ENCODE measurements at places on chromosomes 6 and 20. TPM values are rescaled to one million over a fixed set of nuclear protein-coding genes. Genes with fewer than 3 reads are reported as not detected.

DNA sequence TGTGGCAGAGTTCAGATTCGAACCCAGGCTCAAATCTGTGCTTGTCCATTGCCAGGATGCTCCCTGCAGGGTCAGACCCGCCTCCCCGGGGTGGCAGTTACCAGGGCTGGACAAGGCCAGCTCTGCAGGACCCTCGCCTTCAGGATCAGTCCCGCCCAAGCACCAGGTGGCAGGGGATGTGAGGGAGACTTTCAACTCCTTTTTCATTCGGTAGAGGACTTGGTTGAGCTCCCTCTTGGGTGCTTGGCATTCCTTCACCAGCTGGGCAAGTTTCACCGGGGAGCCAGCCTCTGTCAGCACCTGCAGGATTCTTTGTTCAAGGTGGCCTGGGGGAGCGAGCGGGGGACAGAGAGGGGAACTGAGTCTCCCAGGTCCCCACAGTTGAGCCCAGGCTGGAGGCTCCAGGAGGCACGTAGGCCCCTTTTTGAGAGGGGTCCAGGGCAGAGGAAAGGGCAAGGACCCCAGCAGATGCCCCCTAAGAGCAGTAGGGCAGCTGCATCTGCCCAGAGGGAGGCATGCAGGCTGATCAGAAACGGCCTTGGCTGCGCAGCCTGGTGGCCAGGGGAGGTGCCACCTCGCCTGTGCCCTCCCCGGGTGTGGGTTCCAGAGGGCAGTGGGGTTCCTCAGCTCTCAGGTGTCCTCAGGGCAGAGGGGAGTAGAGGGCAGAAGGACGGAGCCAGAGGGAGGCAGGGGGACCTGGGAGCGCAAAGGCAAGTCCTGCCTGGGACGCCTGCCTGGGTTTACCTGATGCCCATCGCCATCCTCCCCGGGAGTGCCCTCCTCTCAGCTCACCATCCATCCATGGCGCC is 3.9 kb downstream of the ZBP1 start:
- no peak for DNase-seq

GRCh38 chr6:107822176-107823046 is 1.7 kb downstream of the SCML4 start:
- DNase-seq: no peak

GRCh38 chr6:89413006-89413400 is 930 bp upstream of the RRAGD start:
- DNase-seq: no peak

The RSPH9 gene
- total RNA-seq: 0.57 TPM

- no peak for DNase-seq
Measured at GRCh38 chr6:157967020-157967419, 14.6 kb upstream of the SYNJ2 start.

The ZSCAN23 gene
- 12.0 TPM for total RNA-seq

The SOX18 gene
- not detected for total RNA-seq
